GM06990 (cell line): ENCODE measurements at places on chromosomes 1 and 21.

DNA sequence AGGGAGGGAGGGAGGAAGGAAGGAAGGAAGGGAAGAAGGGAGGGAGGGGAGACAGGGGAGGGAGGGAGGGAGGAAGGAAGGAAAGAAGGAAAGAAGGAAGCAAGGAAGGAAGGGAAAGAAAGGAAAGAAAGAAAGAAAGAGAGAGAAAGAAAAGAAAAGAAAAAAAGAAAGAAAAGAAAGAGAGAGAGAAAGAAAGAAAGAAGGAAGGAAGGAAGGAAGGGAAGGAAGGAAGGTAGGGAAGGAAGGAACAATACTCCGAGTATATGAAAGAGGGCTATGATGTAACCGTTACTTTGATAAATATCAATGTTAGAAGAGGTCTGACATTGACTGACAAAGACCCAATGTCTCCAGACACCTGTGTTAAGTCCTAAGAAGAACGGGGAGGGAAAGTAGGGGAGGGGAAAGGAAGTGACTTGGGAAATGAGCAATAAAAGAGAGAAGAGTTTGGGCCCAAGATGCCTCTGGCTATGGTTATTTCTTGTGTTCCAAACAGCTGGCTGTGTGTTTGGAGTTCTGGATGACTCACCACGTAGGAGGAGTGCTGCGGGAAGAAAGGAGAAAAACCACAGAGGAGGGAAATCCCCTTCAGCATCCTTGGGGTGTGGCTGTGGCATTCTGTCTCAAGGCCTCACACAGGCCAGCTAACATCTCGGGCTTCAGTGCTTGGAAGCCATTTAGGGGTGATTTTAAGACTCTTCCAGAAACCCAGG, 37.0 kb upstream of the RXRG start:
- no peak for DNase-seq

DNA sequence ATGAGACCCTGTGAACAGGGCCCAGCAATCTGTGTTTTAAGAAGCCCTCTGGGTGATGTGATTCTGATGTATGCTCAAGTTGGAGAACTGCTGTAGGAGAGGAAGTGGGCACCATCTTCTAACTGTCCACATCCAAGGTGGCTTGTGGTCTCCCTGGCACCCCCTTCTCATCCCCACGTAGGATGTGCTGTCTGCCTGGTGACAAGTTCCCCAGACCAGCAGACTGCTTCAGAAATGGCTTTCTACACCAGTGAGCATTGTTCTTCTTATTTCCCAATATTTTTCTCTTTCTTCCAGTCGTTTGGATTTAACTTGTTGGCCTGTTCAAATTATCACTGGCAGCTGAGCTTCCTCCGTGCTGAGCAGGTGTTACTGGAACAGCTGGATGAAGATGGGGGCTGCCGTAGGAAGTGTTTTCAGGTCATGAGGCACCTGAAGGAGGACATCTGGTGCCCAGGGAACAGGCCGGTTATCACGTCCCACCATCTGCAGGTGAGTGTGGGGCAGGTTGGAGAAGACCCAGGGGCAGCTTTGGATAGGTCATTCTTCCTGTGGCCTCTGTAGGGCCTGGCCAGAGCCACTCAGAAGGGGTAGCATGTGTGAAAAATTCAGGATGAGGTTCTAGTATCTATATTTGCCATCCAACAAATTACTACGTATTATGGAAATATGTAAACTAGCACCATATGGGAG, 16.8 kb downstream of the MAB21L3 start:
- DNase-seq, result no peak

DNA sequence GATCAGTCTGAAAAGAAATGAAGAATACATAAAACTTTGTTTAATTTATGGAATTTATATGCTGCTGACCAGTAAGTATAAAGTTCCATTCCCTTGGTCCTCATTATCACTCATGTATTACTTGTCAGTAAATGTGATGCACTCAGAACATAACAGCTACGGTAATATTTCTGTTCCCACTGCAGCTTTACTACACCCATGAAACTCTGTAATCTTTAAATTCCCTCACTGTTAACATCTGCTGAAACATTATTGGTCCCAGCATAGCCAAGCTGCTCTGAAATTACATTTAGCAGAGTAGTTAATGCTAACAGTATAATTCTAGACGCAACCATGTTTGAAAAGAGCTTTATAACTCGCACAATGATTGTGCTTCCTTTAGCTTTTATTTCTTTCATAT, 238.4 kb downstream of the GPATCH2 start:
- DNase-seq, result no peak

DNA sequence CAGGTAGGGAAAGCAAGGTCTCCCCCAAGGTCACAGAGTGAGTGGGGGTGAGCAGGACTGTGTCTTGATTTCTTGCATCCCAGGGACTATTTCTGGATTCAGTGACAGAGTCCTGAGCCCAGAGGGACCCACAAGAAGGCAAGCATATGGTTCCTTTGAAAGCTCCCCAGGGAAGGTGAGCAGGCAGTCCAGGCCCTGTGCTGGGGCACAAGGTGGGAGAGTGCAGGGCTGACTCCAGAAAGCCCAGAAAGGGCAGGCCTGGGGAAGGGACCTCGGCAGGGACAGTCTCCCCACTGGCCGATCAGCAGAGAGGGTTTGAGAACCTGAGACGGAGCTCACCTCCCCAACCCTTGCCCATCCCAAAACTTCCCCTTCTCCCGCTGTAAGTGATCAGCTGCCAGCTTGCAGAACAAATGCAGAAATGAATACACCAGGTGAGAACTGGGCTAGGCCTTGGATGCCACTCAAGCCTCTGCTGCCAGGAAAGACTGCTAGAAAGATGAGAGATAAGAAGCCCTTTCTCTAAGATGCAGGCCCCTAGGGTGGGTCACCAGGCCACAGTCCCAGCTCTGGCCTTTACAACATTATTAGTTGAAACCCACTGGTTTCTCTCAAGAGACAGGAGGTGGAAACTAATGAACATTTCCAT, 121.0 kb downstream of the GLIS1 start:
- DNase-seq, result no peak

- DNase-seq, result no peak
Observed at GRCh38 chr1:200245473-200245872, 164.4 kb downstream of the ZNF281 start.
